Stimulated activated CD4-positive, alpha-beta T cell treated with anti-CD3 and anti-CD28 coated beads, Interleukin-4, amount 100 ng/mL, for 24 hours (primary cell): ENCODE measurements at places on chromosomes 11 and 22.

GRCh38 chr22:21803811-21804249, 63.6 kb downstream of the MAPK1 start:
- no peak for DNase-seq

- no peak for DNase-seq
Measured at GRCh38 chr11:106281455-106282173, 204.2 kb downstream of the AASDHPPT start.

DNA sequence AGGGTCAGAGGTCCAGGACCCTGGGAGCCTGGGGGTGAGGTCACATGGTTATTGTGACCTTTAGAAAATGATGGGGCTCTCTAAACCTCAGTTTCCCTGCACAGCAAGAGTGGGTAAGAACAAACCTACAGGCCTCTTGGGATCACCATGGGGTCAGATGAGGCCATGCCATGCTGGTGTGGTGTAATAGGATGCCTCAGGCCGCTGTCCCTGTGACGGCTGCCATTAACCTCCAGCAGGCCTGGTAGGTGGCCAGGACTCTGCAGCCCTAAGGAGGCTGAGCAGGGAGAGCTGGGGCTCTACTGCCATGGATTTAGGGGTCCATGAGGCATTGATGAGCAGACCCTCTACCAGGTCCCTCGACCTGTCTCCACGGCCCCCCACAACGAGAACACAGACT, 265.5 kb downstream of the CTTN start:
- DNase-seq, result no peak

DNA sequence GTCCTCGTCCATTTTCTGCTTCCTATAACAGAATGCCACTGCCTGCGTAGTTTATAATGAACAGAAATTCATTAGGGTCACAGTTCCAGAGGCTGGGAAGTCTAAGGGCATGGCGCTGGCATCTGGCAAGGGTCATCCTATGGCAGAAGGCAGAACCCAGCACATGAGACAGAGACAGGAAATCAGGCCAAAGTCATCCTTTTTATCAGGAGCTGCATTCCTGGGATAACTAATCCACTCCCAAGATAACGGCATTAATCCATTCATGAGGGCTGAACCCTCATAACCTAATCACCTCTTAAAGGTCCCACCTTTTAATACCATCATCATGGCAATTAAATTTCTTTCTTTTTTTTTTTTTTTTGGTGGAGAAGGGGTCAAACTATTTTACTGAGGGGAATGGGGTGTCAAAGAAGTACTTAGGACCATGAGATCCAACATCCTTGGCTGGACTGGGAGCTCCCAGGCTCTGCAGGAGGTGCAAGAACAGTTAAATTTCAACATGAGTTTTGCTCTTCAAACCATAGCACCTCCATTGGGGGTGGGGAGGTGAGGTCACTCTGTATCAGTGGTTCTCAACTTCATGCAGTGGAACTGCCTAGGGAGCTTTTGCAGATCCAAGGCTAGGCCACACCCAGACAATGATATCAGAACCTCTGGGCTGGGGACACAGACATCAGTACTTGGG, 4.4 kb downstream of the TMEM109 start:
- no peak for DNase-seq

DNA sequence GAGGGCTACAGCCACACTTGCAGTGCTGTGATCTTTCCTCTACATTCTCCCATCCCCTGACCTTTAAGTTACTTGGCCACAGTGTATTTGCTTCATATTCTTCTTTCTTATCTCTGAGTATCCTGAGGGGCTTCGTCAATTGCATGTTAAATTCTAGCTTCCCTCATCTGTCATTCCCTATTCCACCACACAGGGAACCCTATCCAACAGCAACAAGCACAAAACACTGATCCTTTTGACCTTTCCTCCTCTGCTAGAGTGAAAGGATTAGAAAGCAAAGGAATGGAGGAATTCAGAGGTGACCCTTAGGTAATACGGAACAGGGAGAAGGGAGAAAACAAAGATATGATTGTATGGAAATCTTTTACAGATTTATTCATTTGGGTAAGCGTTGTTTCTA, 1061.7 kb upstream of the TENM4 start:
- DNase-seq, result no peak

- DNase-seq, result no peak
Measured at GRCh38 chr11:128052912-128053641, 534.3 kb downstream of the ETS1 start.

GRCh38 chr11:95086151-95086550, 3.5 kb upstream of the ENDOD1 start:
- DNase-seq, result no peak

GRCh38 chr22:45776313-45776585, 104.6 kb downstream of the ATXN10 start:
- no peak for DNase-seq

DNA sequence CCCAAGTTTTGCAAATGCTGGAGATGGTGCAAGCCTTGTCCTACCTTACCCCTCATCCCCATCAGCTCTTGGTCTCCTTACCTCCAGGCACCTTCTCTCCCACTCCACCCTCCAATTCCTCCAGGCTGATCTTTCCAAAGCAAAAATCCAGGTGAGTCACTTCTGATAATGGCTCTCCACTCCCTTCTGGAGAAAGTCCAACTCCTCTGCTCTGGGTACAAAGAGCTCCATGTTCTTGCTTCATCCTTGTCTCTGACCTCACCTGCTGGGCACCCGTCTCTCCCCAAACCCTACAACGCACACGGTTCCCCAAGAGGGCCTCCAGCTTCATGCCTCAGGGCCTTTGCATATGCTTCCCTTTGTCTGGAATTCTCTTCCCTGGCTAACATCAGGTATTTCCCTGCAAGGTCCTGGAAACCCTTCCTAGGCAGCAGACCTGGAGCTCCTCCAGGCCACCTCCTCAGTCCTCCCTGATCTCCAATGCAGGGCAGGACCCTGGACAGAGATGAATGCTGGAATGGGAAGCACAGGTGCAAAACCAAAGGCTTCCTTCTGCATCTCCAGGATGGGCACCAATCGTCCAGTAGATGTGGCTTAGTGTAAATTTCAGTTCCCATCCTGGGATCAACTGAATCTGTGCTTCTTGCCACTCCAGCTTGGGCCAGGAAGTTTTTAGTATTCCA, 22.7 kb downstream of the IFT27 start:
- DNase-seq, result no peak

DNA sequence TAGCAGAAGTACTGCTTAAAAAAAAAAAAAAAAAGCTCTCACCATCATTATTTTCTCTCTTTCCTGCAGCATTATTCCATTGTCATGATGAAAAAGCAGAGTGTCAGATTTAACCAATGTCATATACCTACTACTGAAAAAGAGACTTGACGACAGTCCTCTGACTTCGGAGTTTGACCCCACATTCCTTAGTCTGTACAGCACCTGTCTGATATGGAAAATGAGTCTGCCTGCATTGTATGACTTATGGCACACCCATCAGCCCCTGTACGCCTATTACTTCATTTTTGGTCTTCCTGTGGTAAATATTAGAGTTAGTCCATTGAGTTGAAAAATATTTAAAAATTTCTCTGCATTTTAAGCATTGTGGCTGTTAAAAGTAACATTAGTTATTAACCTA, 54.5 kb upstream of the NOX4 start:
- DNase-seq, result no peak

DNA sequence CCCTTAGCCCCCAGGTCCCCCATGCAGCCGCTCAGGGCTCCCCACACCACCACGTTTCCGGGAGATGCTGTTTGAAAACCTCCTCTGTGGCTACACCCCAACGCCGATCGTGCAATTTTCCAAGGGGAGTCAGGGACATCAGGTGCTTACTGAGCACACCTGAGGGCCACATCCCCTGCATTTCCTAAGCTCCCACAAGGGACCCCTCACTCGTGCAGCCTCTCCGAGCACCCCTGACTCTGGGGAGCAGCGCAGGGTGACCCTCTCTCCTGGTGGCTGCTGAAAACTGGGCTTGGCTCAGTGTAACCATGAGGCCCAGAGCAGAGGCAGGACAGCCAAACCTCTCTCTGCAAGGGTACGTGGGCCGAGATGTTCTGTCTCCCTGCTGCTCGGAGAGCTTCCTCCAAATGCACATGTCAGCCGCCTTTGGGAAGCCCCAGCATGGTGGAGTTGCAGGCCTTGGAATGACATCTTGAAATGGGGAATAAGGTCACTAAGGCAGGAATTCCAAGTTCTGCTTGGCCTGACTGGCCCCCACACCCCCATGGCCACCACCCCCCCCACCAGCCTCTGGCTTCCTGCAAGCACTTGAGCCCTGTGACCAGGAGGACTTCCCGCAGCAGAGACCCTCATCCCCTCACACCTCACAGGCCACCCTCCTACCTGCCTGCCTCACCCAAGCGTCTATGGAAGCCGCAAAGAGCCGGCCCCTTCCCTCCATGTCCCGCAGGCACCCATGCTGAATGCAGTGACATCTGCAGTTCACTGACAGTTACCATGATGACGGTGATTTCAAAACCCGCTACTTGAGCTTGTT, 257.4 kb downstream of the BRD1 start:
- no peak for DNase-seq

- DNase-seq, result no peak
Measured at GRCh38 chr11:81987829-81988472, 745.7 kb downstream of the FAM181B start.

GRCh38 chr11:46050662-46051061, 70.6 kb downstream of the PHF21A start:
- no peak for DNase-seq

DNA sequence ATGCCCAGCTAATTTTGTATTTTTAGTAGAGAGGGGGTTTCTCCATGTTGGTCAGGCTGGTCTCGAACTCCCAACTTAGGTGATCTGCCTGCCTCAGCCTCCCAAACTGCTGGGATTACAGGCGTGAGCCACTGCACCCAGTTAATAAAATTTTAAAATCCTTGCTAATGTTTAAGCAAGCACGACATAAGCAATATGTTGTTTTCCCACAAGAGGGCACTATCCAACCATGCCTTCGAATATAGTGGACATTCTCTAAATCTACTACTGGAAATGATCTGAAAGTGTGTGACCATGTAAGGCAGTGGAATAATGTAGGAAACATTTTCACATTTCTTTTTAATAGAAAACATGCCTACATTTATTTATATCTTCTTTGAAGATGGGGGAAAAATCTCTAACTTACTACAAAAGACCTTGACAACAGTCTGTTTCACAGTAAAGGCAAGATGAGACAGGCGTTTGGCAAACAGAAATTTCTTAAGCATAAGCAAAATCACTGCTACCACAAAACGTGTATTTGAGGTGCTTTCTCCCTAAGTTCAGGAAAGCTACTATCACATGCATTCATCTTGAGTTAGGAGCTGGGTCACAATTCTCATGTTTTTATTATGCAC, 38.2 kb downstream of the PITPNB start:
- DNase-seq, result peak; percentile 16

GRCh38 chr11:114145166-114145775, 85.8 kb downstream of the ZBTB16 start:
- DNase-seq, result no peak

- DNase-seq, result no peak
Measured at GRCh38 chr22:45818424-45819085, 146.9 kb downstream of the ATXN10 start.

- DNase-seq, result no peak
Measured at GRCh38 chr11:57466680-57467079, 6.4 kb downstream of the RTN4RL2 start.
